ENCODE measurements at places on chromosomes 16 and 17.

DNA sequence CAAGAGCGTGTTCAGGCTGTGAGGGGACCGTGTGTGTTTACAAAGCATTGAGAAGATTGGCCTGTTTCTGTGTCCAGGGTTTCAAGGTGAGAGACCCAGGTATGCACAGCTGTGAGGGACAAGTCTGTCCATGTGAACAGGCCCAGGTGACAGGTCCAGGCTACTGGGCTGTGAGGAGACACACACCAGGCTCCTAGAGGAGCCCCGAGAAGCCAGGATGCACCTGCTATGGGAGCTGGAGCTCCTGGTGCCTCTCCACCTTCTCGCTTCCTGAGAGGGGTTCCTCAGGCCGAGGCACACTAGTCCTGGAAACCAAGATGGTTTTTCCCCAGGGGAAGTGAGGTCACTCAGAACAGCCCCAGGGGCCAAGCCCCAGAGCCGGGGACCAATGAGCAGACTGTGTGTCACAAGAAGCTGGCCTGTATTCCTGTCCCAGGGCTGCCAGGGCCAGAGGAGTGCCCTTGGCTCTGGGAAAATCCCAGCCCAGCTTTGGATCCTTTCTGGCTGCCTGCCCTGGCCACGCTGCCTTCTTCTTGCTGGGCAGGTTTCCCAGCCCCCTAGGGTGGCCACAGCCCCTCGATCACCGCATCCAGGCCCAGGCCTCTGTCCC, 153.4 kb upstream of the PLCG2 start:
- DNase-seq = peak; percentile 61

GRCh38 chr16:1323296-1324239, 9.9 kb upstream of the BAIAP3 start:
- DNase-seq = no peak

- DNase-seq = no peak
These were observed 228.3 kb upstream of the WSCD1 start for GRCh38 chr17:5841862-5842261.

DNA sequence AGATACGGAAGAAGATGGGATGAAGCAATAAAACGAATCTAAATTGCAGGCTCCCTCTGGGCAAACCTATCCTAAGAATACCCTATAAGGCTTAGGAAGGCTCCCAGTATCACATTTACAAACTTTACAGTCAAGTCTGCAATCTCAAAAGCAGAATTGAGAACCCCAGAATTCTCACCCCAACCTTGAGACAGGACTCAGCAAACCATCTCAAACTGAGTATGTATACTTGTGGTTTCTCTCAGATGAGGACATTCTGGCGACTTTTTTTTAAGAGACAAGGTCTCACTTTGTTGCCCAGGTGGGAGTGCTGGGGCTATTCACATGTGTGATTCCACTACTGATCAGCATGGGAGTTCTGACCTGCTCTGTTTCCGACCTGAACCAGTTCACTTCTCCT, 19.3 kb upstream of the ITGA2B start:
- no peak for DNase-seq

DNA sequence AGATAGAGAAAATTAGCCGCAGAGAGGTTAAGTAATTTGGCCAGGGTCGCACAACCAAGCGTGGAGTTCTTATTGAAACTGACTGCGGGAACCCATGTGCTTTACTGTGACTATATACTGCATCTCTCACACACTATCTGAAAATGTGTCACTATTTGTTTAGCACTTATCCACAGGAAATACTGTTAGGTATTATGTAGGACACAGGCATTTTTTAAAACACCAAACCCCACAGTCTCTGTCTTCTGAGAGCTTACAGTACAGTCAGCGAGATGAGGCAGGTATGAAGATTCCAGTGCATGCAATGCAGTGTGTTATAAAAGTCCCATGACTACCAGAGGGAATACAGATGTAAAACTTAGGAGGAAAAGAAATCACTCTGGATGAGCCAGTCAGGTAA, 11.3 kb downstream of the RBL2 start:
- no peak for DNase-seq

- no peak for DNase-seq
These were observed 382 bp downstream of the PITPNA start for GRCh38 chr17:1562176-1562643.

- peak; percentile 81 for DNase-seq
These were observed 71.9 kb upstream of the NOG start for GRCh38 chr17:56521414-56522141.

DNA sequence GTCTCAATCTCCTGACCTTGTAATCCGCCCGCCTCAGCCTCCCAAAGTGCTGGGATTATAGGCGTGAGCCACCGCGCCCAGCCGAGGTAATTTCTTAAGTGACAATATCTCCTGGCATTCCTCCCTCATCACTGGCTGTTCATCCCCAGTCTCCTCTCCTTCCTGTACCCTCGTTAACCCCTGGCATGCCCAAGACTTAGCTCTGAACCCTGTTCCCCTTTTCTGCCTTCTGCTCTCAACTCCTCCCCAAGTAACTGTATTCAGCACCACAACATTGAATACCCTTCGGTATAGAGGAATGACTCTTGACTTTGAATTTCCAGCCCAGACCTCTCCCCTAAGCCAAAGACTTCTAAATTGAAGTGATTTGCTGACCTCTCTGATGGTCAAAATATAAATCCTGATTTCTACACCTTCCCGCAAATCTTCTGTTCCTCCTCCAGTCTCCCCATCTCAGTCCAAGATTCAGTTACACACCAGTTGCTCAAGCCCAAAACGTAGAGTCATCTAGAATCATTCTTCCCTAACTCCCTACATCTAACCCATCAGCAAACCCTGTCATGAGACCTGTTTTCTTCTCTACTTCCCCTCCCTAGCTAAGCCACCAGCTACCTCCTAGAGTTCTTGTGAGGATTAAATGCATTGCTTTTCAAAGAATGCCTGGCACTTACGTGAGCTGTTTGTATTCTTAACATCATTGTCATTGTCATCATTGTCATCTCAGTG, 14.8 kb downstream of the PMP22 start:
- DNase-seq = no peak

GRCh38 chr16:57026778-57027062, 37.4 kb downstream of the NLRC5 start:
- DNase-seq = no peak

GRCh38 chr16:22357635-22357971, 16.8 kb downstream of the CDR2 start:
- no peak for DNase-seq

DNA sequence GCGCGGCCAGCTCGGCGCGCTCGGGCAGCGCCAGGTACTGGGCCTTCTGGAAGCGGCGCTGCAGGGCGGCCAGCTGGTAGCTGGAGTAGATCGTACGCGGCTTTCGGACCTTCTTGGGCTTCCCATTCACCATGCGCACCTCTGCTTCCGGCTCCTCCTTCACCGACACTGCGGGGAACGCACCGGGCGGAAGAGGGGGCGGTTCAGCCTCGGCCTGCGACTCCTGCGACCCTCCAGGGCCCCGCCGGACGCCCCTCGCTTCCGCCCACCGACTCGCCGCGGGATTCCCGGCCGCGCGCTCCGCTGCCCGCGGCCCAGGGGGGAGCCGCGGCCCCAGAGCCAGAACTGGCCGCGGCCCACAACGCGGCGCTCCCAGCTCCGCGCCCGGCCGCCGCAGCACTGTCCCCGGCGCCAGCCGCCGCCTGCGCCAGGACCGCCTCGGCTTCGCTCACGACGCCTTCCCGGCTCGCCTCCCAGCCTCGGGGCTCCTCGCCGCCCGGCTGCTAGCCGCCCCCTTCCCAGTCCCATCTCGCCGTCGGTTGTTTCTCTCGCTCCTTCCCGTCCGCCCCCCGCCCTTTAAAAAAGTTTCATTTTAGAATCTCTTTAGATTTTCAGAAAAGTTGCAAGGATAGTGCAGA, 1.5 kb downstream of the DLX3 start:
- peak; percentile 25 for DNase-seq

- DNase-seq = no peak
These were observed 251.8 kb downstream of the MAF start for GRCh38 chr16:79348521-79349306.

- DNase-seq = no peak
These were observed 58.7 kb downstream of the KLHDC4 start for GRCh38 chr16:87707097-87707496.

DNA sequence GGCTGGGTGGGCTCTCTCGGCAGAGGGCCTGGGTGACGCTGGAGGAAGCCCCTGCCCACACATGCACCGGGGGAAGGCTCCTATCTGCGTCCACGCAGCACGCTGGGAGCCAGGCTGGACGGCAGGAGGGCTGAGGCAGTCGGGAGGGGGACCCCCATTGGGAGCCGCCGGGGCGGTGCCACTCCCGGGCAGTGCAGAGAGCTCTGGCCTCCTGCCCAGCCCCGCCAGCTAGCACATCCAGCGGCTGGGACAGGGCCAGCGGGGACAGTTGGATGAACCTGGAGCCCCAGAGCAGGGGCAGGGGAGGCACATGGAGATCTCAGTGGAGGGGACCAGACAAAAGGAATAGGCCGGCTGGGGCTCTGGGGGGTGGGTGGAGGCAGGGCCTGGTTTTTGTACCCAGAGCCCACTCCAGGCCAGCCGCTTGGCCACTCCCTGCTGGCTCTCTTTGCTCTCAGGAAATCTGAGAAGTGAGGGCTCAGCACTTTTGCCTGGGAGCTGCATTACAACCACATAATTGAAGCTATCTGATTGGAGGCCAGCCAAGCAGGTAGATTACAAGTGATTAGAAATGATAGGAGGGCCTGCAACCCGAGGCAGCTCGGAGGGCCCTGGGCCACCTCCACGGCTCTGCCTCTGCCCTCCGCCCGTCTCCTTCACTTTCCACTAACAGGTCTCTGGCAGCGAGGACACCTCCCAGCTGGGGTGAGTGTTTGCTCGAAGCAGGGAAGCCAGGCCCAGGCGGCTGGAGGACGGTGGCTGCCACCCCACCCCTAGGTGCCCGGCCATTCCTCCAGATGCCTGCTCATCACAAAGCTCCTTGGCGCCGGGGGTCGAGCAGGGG, 40.1 kb downstream of the ENGASE start:
- DNase-seq = no peak

DNA sequence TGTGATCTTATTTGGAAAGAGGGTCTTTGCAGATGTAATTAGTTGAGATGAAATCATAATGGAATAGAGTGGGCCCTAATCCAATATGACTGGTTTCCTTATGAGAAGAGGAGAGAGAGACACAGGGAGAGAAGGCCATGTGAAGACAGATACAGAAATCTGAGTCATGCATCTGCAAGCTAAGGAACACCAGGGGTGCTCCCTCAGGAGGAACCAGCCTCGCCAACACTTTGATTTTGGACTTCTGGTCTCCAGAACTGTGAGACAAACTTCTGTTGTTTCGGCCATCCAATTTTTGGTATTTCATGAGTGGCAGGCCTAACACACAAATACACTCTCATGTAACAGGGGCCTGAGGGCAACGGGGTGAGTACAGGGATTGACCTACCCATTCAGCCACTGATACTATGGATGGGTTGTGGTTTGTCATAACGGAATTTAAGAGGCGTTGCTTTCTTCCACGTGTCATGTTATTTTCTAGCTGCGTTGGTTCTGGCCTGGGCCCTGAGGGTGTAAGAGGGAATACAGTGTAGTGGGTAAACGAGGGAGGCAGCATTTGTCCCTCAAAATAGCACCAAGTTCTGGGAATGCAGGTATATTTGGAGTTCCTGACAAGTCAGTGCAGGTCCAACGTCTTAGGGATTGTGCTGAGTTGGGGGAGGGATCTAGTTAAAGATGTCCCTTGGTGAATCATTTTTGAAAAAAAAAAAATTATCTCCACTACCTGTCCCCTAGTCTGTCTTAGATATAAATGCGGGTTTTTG, 17.7 kb downstream of the PLCG2 start:
- peak; percentile 58 for DNase-seq

DNA sequence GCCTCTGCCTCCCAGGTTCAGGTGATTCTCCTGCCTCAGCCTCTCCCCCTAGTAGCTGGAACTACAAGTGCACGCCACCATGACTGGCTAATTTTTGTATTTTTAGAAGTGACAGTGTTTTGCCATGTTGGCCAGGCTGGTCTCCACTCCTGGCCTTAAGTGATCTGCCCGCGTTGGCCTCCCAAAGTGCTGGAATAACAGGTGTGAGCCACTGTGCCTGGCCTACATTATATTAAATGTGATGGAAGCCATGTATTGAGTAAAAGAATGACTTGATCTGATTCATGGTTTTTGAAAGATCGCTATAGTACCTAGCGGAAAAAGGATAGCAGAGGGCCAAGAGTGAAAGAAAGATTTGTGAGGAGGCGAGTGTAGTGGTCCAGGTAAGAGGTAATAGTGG, 2.7 kb upstream of the PPM1D start:
- no peak for DNase-seq

- no peak for DNase-seq
These were observed 10.0 kb upstream of the CLEC18C start for GRCh38 chr16:70163596-70163995.

DNA sequence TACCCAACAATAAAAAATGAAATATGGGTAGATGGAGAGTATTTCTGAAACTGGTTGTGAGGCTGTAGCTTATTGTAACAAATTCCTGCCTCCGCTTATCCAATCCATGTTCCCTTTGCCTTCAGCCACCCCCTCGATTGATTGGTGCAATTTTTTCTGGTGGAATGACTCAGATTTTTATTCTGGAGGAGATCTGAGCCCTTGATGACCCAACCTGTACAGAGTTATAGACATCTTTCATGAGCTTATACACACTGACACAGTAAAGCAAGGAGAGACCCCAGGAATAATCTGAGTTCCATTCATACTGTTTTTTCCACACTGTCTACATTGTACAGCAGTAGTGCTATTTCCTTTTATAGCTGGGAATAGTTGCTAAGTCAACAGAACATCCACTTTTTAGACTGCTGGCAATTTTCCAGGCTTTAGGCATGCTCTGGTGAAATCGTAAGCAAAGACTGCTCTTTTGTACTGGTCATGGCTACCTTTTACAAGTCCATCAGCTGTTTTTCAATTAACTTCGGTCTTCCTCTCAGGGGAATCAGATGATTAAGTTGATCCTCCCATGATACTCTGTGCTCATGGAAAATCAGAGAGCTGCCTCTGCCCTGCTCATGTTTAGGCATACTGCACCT, 30.1 kb downstream of the CCL4 start:
- no peak for DNase-seq

DNA sequence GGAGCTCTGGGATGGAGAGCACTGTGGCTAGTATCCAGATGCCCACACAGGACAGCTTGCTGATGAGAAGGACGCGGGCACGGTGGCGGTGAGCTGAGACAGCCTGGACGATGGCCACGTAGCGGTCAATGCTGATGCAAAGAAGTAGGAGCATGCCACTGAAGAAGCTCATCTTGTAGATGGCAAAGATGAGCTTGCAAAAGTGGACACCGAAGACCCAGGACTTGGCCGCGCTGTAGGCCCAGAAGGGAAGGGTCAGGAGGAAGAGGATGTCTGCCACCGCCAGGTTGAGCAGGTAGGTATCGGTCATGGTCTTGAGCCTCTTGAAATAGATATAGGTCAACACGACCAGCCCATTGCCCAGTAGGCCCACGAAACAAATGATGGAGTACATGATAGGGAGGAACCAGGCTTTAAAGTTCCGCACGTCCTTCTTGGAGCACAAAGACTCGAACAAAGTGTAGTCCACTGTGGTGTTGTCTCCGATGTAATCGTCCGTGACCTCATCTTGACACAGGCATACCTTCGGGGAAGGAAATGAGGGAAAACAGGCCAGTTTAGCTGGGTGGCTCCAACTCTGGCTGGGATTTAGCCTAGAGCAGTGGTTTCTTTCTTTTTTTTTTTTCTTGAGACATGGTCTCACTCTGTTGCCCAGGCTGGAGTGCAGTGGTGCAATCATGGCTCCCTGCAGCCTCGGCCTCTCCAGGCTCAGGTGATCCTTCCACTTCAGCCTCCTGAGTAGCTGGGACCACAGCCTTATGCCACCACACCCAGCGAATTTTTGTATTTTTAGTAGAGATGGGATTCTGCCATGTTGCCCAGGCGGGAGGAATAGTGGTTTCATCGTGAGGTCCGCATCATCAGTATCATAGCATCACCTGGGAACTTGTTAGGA, 9.7 kb downstream of the CCR7 start:
- no peak for DNase-seq
